M059J (cell line): ENCODE measurements at places on chromosomes 12 and 14. TPM values are rescaled to one million over a fixed set of nuclear protein-coding genes. Genes with fewer than 3 reads are reported as not detected.

DNA sequence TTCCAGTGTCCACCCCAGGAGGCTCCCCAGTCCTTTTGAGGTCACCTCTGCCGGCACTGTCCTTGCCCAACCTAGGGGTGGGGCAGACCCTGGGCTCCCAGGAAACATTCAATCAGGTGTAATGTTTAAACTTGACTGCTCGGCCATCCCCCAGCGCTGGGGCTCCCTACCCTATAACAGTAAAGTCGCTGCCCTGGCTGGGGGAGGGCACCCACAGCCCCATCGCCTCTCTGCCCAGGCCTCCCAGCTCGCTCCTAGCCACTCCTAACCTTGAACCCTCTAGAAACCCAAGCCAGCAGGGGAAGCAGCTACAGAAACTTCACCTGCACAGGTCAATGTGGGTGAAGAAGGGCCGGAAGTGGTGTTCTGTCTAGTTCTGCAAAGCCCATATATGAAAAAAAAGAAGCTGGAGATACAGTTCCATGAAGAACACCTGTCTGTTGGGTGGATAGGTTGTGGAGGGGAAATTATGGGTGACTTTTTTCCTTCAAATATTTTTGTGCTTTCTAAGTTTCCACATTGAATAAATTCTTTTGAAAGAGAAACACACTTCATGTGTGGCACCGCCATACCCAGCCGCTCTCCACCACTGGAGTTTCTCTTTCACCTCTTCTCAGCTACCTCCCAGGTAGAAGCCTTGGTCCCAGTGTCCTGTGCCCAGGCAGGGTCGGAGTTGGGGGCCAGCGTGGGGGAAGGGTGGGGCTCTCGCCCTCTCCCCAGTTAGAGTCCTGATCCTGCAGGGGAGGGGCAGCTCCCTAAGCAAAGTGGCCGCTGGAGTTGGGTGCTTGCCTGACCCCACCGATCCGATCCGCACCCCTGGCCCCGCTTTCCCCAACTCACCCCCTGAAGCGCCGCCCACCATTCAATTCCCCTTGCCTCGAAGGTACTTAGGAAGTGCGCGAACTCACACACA lies 1.1 kb downstream of the CLMN start:
- DNase-seq, result no peak

DNA sequence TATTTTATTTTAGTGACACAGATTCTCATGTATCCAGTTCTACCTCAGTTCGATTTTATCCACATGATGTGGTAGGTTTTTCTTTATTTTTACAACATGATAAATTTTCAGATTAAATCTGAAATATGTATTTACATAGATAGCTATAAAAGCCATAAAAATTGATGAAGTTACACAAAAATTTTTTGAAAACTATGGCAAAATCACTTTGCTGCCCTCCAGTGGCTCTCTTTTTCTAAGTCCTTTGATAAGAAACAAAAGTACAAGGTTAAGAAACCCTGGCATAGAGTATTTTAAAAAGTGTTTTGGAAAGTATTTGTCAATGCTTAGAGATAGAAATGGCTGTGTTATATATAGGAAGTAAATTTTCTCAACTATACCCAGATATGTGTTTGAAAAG lies 104.2 kb downstream of the PCNX1 start:
- no peak for DNase-seq

GRCh38 chr14:103480595-103480994 lies 42.0 kb downstream of the CKB start:
- DNase-seq, result no peak

Gene IPO4
- 26.8 and 141 TPM in 2 replicates for total RNA-seq
